ENCODE measurements at places on chromosomes 1 and 21. TPM values are rescaled to one million over a fixed set of nuclear protein-coding genes. Genes with fewer than 3 reads are reported as not detected.

DNA sequence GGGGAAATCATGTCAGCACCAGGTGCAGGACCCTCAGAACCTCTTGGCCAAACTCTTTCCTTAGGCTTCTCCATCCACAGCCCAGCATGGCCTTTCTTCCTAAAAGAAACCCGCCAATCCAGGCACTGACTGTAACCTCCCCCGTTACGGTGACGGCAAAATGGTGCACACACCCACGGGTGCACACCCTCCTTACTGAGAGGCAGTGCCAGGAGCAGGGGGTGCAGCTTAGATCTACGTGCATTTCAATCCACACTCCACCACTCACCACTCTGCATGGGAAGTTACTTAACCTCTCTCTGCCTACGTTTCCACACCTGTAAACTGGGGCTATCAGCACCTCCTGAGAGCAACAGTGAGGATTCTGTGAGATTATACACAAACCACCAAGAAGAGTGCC, 31.0 kb downstream of the SUSD4 start:
- DNase-seq, result no peak

- DNase-seq, result no peak
Measured at GRCh38 chr21:41953249-41953830, 478 bp downstream of the C2CD2 start.

The L1TD1 gene
- not detected for total RNA-seq

GRCh38 chr21:14569868-14570267, 23.8 kb upstream of the SAMSN1 start:
- DNase-seq, result no peak

The TMPRSS2 gene
- total RNA-seq, result not detected

DNA sequence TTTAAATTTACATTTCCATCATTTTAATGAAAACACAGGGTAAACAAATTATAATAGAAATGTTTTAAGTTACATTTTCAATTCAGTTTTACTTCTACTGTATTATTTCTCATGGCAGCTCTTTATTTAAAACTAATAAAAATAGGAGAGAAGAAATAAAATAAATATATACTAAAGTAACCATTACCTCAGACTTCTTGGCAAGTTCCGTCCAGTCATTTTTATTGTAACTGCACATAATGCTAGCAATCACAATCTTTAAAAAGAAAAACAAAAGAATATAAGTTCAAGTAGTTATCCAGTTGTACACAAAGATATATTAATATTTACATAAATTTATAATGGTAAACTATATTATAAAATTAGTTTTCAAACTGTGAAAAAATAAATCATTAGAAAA, 538.6 kb downstream of the DPYD start:
- no peak for DNase-seq

DNA sequence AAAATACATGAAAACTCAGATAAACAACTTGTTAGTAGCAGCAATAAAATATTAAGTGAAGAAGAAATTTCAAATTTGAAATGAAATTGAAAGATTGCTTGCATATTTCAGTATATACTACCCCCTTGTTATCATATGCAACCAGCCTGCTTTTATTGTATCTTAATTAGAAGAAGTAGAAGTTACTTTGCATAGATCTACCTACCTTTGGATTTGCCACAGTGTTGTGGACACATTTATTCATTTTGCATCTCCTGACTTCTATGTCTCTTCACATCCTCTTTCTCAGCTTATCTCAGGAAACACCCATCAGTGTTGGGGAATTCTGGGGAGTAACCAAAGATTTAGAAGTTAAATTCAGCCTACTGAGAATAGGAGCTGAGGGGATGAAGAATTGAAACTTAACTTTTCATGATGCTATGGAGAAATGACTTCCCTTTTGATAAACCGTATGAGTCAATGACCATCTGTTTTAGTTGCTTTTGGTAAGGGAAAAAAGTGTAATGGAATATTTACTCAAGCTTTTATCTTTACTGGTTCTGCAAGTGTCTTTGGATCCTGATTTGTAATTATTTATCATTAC, 96.9 kb downstream of the RGL1 start:
- no peak for DNase-seq

DNA sequence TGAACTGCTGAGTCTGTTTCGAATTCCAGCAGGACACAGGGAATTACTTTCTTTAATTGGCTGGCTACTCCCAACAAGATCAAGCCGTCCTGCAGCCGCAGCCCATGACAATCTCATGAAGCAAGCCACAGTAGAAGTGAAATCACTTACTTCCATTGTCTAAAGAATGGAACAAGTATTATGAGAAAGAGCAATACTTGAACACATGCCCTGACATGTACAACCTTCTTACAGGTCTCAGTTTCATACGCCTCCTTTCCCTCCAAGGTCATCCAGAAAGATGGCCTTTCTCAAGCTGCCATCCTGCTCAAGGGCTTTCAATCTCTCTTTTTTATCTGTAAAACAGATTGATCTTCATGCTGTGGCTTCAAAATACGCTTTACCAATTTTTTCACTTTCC, 85.1 kb downstream of the PCSK9 start:
- DNase-seq, result no peak

GRCh38 chr1:40132383-40133311, 28.5 kb upstream of the RLF start:
- DNase-seq, result no peak

The PERM1 gene
- total RNA-seq, result 102 TPM

GRCh38 chr1:244709076-244709475, 56.1 kb downstream of the DESI2 start:
- DNase-seq, result no peak

- DNase-seq, result no peak
Measured at GRCh38 chr1:63316598-63316983, 5.8 kb upstream of the FOXD3 start.

GRCh38 chr1:30631700-30632099, 91.7 kb downstream of the MATN1 start:
- DNase-seq, result no peak

GRCh38 chr1:57788313-57788712, 364.5 kb upstream of the DAB1 start:
- no peak for DNase-seq

DNA sequence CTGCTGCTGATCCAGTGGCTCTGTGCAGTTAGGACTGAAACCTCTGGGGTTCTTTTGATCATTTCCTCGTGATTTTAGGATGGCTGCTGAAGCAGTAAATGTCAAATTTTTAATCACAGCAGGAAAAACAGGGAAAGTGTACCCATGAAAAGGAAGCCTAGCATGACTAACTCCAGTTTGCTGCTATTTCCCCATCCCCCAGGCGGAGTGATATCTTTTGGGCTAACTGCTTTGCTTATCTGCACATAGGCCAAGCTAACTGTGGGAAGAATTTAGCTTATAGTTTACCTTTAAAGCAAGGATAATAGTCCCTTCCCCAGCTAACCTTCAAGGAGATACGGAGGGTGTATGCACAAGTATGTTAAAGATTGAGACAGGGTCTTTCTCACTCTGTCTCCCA, 149.8 kb upstream of the TNR start:
- no peak for DNase-seq

DNA sequence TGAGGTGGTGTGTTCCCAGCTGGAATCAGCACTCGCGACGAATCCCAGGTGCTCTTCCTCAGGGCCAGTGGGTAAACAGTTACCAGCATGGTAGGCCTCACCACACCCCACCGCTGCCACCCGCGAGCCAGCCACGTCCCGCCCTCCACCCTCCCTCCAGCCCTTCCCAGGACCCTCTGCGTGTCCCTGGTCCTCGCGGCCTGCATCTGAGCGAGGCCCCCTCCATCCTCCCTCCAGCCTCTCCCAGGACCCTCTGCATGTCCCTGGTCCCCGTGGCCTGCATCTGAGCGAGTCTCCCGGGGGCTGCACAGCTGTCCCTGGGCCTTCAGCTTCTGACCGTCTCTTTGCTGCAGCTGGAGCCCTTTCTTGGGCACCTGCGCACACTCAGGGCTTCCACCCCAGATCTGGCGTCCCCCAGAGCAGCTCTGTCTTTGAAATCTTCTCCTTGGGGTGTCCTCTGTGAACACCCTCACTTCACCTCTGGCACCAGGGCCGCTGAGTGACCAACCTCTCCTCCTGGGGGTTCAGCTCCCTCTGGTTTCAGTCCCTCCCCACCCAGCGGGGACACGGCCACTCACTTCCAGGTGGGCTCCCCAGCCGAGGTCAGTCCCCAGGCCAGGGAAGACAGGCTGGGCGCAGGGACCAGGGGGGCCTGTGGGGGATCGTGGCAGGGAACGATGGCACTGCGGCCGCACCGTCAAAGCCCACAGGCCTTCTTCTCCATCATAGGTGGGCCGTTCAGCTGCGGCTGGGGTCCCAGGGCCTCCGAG, 57.8 kb upstream of the COL6A2 start:
- DNase-seq, result peak; percentile 16

The FCN3 gene
- total RNA-seq, result 2.6 TPM

DNA sequence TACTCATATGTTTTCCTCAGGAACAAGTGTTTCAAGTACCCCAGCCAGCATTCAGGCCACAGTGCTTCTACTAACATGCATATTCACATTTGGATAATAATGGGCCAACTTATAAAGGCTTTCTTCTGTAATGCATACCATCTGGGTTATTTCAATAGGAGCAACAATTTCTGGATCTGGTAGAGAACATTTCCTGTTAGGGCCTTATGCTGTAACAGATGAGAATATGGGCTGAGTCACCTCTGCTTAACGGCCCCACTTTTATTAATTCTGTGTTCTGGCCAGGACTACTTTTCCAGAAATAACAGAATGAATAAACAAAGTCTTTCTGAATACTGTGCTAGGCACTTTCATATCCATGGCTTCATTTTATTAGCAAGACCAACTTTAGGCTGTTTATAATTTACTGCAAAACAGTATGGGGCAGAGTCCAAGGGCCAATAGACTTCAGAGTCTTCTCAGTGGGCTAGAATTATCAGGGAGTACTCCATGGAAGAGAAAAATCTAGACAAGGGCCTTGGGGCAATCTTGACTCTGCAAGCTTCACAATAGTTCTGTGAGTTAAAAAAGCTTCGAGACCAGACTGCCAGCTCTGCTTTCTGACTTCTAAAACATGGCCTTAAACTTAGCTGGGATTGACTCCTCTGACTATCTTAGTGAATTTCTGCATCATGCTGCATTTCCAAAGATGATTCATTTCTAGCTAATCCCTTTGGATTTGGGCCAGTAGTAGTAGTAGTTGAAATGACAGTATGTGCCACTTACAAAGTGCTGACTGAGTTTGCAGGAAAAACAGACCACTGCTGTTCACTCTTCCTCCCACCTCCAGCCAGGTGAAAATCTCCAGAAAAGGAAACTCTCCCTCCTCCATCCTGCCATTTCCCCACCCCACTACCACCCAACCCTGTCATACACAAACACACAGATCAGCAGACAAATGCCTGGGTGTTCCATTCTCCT, 8.2 kb upstream of the SSX2IP start:
- no peak for DNase-seq

DNA sequence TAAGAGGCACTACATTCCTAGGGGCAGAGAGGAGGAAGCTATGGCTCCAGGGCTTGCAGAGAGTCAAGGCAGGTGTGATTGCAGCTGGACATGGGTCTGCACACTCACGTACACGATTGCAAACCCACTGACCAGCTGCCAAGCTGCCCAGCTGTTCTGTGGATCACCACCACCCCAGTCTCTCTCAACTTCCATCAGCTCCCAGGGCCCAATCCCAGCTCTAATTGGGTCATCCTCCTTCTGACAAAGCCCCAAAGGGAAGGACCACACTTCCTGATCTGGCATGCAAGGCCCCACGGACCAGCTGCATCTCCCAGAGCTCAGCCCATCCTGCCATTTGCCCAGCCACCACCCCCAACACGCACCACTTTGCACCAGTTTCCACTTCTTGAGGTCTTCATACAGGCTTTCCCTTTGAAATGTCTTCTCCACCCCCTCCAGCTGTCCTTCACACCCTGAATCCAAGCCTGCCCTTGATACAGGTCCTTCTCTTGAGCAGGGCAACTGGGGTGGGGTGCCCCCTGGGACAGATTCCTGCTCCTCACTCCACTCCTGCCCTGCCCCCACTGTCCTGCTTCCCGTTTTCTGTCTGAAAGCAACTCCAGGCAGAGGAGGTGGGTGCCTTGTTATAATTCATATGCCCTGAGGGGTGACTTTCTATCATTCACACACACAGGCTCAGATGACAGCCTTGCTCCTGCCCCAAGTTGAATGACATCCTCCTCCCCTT, 179.4 kb upstream of the EDN2 start:
- no peak for DNase-seq

The RIT1 gene
- total RNA-seq, result 32.3 TPM

The RGS13 gene
- total RNA-seq, result not detected

GRCh38 chr1:212629450-212630157, 21.0 kb downstream of the ATF3 start:
- DNase-seq, result no peak

The SERINC2 gene
- total RNA-seq, result 2.6 TPM
